ENCODE measurements at places on chromosomes 5 and 9. TPM values are rescaled to one million over a fixed set of nuclear protein-coding genes. Genes with fewer than 3 reads are reported as not detected.

The IGFBPL1 gene
- 2.5 TPM for total RNA-seq

The DBN1 gene
- 82.0 TPM for total RNA-seq

The PFN3 gene
- not detected for total RNA-seq

The PCDHA13 gene
- not detected for total RNA-seq

The MARCOL gene
- total RNA-seq: not detected

The FAM153A gene
- not detected for total RNA-seq

The IFNA21 gene
- total RNA-seq: not detected

The CDKN2A gene
- not detected for total RNA-seq

The PCDHA11 gene
- total RNA-seq: 0.22 TPM

The SLC6A3 gene
- 0.09 TPM for total RNA-seq

The FGD3 gene
- 0.16 TPM for total RNA-seq

The LCN9 gene
- total RNA-seq: not detected

The WDR38 gene
- total RNA-seq: not detected

The SELENOP gene
- total RNA-seq: 0.18 TPM

The KCTD16 gene
- 0.05 TPM for total RNA-seq

The PCDHGB3 gene
- total RNA-seq: 0.17 TPM

The C5orf34 gene
- total RNA-seq: 5.2 TPM

The PCDHGB6 gene
- 0.13 TPM for total RNA-seq

The PDE8B gene
- 1.1 TPM for total RNA-seq

The TMEM232 gene
- not detected for total RNA-seq

The ZNF462 gene
- 4.3 TPM for total RNA-seq

The ADGRD2 gene
- not detected for total RNA-seq

The SPATA31E1 gene
- 0.03 TPM for total RNA-seq

The HACD4 gene
- 1.0 TPM for total RNA-seq
